ENCODE measurements at places on chromosomes 2 and 18.

DNA sequence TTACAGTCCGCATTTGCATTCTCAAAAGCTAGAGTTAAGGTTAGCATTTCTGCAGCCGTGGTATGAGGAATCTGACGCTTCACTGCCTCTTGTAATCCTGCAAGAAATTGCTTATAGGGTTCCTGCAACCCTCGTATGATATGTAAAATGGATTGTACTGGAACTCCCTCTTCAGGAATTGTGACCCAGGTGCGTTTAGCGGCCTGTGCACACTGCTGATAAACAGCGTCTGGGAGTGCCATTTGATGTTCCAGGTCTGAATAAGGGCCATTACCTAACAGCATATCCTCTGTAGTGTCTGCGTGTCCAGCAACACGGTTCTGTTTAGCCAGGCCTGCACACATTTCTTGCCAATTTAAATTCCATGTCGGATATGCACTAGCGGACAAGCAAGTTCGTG, 42.5 kb downstream of the CXCR4 start:
- no peak for DNase-seq

DNA sequence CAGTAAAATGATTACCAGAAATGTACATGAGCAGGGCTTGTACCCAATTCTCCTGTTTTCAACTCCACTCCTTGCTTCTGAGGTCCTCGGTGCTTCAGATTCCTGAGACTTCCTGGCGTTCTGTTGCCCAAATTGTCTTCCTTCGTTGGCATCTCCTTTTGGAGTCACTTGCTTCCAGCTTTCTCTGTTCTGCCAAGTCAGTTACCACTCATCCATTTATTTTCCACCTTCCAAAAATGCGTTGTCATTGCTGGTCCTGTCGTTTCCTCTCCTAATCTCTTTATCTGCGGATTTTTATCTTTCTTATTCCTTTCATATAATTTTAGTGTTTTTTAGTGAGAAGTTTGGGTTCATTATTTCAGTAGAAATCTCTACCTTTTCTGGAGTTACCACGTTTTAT, 18.5 kb upstream of the EFR3B start:
- no peak for DNase-seq

DNA sequence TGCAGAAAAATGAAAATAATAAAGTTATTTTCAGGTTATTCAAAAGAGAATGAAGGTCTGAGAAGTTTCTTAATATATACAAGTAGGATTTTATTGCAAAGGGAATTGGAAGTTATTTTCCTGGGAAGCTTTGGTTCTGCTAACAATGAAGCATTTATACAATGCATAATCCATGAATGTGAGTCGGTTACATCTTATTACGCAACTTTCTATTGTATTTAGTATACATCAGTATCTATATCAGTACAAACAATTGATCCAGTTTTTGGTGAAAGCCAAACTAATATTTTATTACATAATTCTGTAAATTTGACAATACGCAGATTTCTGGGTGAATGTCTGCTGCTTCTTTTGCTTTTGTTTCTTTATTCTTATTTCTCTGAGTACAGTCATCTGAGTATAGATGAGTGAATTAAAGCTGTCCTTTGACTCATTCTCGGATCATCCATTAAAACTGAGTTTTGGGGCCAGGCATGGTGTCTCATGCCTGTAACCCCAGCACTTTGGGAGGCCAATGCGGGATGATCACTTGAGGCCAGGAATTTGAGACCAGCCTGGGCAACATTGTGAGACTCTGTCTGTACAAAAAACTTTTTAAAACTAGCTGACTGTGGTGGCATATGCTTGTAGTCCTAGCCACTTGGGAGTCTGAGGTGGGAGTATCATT, 108.5 kb downstream of the SOCS6 start:
- no peak for DNase-seq

DNA sequence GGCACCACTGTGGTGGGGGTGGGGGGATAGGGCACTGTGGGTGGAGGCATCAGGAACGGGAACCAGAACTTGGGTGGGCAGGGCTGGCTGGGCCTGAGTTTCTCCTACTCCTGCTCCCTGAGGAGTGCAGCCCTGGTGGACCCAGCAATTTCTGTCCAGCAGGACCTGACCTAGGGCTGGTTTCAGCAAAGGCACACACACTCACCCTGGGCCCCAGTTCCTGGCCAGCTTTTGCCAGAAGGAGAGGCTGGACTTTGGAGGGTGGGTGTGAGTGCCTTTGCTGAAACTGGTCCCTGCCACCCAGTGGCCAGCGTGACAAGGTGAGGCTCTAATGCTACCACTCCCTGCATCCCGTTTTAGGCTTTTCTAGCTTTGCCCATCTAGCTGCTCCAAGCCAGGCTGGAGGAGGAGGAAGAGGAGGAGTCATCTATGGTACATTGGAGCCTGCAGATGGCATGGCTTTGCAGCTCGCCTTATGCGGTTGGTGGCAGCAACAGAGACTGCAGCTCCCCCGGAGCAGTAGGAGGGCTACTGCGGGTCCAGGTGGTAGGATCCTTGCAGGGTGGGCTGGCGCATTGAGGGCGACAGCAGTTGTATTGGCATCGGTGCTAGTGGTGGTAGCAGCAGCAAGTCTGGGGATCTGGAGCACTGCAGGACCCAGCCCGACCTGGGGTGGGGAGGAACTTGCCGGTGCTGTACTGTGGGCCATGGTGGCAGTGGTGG, 40.4 kb upstream of the IMP4 start:
- no peak for DNase-seq

DNA sequence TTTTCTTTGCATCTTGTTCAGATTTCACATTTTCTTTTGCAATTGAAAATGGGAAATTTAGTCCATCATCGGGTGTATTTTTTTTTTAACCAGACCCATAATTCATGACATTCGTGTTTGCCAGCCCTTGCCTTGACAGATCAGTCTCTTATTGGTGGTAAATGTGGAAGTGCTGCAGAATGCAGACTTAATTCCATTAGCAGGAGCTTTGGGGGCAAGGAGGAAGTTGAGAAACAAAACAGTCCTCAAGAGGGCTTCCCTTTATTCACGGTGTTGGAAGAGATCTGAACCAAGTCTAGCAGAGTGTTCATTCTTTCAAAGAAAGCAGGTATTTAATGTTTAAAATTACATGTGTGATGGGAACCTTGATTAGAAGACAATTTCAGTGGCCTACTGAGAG, 16.6 kb upstream of the RPE start:
- DNase-seq = no peak
